Tongue (tissue), 3 donors: ENCODE measurements at places on chromosomes 2 and 18.

- no peak for DNase-seq
These were observed 20.6 kb downstream of the LRRFIP1 start for GRCh38 chr2:237648016-237648381.

GRCh38 chr2:150374492-150374891, 113.0 kb downstream of the RND3 start:
- DNase-seq: peak; percentile 27

DNA sequence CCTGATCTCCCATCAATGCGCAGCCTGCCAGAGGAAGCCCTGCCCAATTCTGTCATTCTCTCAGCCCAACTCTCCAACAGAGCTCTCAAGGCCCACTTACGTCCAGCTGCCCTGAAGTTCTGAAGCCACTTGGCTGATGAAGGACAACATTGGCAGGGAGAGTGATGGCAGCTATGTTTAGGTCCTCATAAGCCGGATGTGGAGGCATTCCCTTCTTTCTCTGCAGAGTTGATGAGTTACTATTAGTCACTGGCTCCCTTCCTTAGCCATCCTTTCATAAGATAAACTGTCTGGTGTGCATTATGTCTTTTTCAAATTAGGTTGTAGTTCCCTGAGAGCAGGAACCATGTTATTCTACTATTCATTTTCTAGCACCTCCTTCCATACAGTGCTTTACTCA, 22.5 kb upstream of the TACR1 start:
- DNase-seq: peak; percentile 50

GRCh38 chr2:124540805-124541204, 515.7 kb downstream of the CNTNAP5 start:
- no peak for DNase-seq

DNA sequence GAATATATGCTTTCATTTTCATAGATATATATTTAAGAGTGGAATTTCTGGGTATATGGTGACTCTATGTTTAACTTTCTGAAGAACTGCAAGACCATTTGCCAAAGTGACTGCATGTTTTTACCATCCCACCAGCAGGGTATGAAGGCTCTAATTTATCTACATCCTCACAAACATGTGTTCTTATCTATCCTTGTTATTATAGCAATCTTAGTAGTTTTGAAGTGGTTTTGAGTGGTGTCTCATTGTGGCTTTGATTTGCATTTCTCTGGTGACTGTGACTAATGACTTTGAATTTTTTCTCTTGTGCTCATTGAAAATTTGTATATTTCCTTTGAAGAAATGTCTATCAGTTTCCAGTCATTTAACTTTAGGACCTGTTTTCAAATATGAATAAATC, 310.2 kb upstream of the NRP2 start:
- DNase-seq: no peak

- no peak for DNase-seq
These were observed 289.4 kb downstream of the CMPK2 start for GRCh38 chr2:6576302-6576701.

DNA sequence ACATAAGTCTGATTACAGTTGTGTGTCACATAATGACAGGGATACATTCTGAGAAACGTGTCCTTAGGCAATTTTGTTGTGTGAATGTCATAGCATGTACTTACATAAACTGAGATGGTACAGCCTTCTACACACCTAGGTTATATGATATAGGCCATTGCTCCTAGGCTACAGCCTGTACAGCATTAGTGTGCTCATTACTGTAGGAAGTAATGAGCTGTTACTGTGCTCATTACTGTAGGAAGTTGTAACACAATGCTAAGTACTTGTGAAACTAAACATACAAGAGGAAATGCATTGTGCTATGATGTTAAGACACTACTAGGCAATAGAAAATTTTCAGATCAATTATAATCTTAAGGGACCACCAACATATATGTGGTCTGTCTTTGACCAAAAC, 72.8 kb downstream of the UPP2 start:
- no peak for DNase-seq

GRCh38 chr2:236777408-236777807, 207.8 kb downstream of the ACKR3 start:
- DNase-seq: no peak

DNA sequence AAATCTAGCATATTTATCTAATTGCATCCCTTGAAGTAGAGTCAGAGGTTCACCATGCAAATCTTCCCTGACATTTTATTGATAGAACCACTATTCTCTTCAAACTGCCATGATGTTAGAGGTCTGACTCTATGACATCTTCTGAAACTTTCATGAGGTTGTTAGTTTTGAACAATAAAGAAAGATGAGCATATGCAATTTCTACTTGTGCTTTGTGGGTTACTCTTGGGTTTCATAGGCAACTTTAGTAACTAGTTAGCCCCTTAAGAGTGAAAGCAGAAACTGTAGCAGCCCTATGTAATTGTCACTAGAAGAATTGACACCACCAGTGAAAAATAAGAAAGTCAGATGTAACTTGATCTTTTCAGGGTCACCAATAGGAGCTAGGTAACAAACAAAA, 53.1 kb upstream of the ZEB2 start:
- no peak for DNase-seq

- no peak for DNase-seq
These were observed 89.8 kb upstream of the ITGB6 start for GRCh38 chr2:160289831-160290230.

GRCh38 chr2:188495969-188496431, 204.3 kb downstream of the GULP1 start:
- DNase-seq: no peak

DNA sequence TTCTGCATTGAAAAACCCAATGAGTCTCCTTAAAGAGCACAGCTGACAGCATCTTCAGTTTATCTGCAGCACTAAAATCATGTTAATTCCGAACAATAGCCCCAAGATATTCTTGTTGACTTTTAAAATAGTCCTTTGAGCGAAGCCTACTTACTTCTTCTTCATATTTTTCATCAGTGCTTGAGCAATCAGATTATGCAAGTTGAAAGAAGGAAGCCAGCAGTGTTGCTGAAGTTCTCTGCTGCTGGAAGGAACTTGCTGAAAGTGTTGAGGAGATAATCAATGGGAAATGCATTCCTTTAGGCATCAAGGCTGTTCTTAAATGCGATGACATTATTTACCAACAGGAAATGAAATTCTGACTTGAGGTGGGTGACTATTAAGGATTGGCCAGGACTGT, 105.9 kb upstream of the SNTG2 start:
- DNase-seq: no peak

GRCh38 chr2:241865957-241866789, 3.4 kb upstream of the RTP5 start:
- DNase-seq: peak; percentile 71

GRCh38 chr2:72710418-72711152, 115.2 kb downstream of the EXOC6B start:
- DNase-seq: no peak
